Fibroblast of pulmonary artery (primary cell): ENCODE measurements at places on chromosomes 3 and 15.

- no peak for DNase-seq
Measured at GRCh38 chr3:120741320-120741719, 996 bp downstream of the RABL3 start.

- DNase-seq = no peak
Measured at GRCh38 chr3:59970796-59971195, 921.0 kb upstream of the CFAP20DC start.

DNA sequence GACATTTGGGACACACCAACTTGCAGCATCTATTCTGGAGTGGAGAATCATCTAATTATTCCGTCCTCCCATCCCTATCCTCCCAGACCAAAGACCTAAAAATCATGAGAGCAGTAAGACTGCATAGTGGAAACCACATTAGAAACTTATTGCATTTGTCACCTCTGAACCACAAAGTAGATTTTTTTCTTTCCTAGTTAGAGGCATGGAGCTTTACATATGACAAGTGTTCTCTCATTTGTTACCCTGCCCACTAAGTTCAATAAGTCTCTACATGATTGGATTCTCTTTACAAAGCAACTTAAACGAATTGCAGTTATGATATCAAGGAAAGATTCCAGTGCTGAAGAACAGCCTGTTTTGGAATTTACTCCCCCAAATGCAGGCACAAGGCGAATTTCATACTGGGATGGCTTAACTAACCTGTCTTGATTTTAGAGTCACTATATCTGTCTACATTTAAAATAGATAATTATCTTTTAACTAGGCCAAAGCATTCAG is 42.3 kb upstream of the LRRFIP2 start:
- DNase-seq = no peak

GRCh38 chr15:31470756-31471155 is 144.1 kb downstream of the KLF13 start:
- DNase-seq = no peak

DNA sequence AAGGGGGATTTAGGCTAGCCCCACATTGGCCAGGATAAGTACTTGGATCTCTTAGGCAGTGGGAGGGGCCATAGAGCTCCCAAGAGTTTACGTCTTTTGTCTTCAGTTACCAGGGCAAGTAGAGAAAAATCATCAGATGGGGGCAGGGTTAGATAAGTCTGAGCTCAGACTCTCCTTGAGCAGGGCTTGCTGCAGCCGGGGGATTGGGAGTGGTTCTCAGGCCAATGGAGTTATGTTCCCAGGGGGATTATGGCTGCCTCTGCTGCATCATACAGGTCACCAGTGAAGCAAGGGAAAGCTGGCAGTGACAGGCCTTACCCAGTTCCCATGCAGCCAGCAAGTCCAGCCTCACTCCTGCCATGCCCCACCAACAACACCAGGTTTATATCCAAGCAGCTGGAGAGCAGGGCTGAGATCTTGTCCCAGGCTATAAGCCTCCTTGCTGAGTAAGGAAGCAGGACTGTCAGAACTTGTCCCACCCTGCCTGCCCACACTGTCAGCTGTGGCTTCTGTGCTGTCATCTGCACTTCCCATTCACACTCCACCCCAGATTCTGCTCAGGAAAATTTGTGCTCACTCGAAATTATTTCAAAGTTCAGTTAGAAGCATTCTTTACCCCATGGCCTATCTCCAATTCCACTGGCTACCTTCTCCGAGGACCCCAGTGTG is 215.3 kb downstream of the FAM43A start:
- DNase-seq = no peak

DNA sequence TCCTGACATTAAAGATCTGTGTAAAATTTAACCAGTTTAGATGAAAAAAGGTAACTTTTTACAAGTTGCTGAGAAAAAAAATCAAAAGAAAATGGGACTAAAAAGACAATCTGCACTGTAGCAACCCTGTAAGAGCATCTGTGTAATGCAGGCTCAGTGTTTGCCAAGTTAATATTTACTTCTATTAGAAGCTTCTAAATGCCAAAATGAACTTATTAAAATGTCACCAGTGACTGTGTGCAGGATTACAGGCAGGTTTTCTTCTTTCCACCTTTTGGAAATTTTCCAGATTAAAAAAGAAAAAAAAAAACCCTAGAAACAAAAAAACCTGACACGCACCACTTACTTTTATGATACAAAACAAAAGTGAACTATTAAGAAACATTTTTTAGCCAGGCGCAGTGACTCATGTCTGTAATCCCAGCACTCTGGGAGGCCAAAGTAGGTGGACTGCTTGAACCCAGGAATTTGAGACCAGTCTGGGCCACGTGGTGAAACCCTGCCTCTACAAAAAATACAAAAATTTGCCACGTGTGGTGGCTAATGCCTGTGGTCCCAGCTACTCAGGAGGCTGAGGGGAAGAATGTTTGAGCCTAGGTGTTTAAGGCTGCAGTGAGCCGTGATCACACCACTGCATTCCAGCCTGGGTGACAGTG is 87.2 kb downstream of the TJP1 start:
- DNase-seq = no peak

- DNase-seq = no peak
Measured at GRCh38 chr15:66705277-66706146, 3.5 kb downstream of the SMAD6 start.

GRCh38 chr15:61459785-61460707 is 230.9 kb upstream of the RORA start:
- peak; percentile 85 for DNase-seq

DNA sequence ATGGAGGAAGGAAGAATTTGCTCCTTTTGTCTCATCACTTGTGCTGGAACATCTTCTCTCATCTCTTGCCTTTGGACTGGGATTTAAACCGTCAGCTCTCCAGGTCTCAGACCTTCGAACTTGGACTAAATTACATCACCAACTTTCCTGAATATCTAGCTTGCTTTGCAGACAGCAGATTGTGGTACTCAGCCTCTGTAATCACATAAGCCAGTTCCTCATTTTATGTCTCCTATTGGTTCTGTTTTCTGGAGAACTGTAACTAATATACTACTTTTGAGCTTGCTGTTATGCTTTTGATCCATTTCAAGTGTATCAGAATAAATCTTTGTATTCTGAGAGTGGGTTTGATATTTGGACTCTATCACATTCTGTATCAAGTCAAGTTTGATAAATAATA is 164.3 kb upstream of the VEPH1 start:
- no peak for DNase-seq

- DNase-seq = no peak
Measured at GRCh38 chr3:102450976-102451375, 16.2 kb downstream of the ZPLD1 start.

GRCh38 chr3:31754575-31755278 is 222.0 kb downstream of the STT3B start:
- no peak for DNase-seq

- DNase-seq = no peak
Measured at GRCh38 chr3:100123112-100123511, 8.8 kb upstream of the FILIP1L start.

DNA sequence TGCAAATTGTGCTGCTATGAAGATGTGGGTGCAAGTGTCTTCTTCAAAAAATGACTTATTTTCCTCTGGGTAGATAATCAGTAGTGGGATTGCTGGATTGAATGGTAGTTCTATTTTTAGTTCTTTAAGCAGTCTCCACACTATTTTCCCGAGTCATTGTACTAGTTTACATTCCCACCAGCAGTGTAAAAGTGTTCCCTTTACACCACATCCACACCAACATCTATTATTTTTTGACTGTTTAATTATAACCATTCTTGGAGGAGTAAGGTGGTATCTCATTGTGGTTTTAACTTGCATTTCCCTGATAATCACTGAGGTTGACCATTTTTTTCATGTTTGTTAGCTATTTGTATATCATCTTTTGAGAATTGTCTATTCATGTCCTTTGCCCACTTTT is 19.7 kb upstream of the PSMD6 start:
- no peak for DNase-seq

DNA sequence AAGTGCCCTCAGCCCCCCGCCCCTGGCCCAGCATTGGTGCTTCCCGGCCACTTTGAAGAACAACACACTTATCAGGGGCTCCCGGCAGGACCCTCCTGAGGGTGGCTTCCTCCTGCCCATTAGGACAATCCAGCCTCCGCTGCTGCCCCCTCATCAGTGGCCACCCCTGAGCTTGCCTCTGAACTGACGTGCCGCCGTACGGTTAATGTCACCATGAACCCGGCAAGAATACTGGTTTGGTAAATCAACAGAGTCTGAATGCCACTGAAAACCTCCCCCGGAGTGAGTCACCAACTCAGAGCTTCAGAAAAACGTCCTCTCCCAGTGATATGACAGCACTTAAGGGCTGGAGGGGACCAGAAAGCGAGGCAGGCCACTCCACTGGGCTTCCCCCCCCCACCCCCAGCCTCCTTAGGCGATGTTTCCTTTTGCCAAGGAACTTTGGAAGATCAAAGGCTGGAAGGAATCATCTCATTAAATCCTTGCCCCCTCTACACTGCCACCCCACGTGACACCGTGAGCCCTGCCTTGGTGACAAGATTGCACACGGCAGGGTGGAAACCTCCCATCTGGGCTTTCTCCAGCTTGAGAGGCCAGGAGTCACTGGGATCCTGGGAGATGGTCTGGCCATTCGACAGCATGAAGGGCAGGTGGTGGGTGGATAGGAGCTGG is 142.1 kb downstream of the NUP210 start:
- peak; percentile 5 for DNase-seq

DNA sequence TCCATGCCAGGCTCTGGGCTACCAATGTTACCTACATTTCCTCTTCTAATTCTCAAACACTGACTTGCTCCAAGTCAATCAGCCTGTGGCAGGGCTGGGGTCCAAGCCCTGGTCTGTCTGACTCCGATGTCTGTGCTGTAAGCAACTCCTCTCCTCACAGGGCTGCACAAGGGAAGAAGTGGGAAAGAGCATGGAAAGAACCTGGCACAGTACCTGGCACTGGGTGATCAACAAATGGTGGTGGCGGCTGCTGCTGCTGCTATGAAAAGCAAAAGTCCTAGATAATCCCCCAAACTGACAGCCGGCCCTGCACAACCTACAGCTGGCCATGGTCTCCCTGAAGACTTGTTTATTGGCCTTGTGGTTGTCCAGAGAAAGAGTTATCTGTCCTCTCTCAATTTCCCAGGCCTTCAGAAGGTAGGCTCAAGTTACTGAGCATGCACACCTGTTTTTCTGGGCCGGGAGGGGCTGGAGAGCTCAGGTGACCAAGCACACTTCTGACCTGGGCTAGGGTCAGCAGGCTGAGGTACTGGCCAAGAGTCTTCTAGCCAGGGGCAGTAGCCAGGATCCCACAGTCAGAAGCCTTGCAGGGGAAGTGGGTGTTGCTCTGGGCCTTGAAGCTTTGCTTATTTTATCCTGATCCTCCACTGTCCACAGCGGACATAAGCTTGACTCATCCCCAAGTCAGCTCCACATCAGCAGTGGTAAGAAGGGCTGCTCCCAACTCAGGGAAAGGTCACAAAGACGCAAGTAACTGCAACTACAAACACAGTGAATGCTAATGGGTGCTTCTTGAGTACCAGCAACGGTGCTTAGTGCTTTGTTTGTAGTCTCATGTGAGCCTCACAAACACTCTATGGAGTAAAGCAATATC is 35.3 kb upstream of the KY start:
- DNase-seq = peak; percentile 56

- DNase-seq = no peak
Measured at GRCh38 chr15:33149919-33150318, 44.6 kb downstream of the FMN1 start.

GRCh38 chr3:38158472-38158871 is 6.9 kb upstream of the OXSR1 start:
- no peak for DNase-seq

GRCh38 chr3:141452045-141452444 is 34.8 kb upstream of the RASA2 start:
- DNase-seq = peak; percentile 87

DNA sequence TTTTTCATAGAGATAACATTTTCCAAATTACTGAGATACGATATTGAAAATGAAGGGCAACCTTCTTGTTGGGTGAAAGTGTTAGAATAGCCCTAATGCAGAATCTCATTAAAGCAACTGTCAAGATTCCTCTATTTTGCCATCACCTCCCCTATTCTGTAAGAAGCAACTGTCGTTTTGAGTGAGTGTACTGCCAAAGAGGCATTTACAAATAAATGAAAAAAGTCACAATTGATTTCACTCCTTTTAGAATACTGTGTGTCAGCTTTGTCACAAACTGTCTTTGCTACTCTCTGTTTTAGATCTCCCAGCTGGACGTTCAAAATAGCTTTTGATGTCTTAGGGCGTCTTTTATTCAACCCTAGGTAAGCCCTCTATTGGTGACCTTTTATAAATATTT is 322.8 kb upstream of the NAALADL2 start:
- no peak for DNase-seq

GRCh38 chr3:109559389-109559788 is 222.0 kb upstream of the DPPA4 start:
- DNase-seq = no peak
